ENCODE measurements at places on chromosomes 1 and 21.

DNA sequence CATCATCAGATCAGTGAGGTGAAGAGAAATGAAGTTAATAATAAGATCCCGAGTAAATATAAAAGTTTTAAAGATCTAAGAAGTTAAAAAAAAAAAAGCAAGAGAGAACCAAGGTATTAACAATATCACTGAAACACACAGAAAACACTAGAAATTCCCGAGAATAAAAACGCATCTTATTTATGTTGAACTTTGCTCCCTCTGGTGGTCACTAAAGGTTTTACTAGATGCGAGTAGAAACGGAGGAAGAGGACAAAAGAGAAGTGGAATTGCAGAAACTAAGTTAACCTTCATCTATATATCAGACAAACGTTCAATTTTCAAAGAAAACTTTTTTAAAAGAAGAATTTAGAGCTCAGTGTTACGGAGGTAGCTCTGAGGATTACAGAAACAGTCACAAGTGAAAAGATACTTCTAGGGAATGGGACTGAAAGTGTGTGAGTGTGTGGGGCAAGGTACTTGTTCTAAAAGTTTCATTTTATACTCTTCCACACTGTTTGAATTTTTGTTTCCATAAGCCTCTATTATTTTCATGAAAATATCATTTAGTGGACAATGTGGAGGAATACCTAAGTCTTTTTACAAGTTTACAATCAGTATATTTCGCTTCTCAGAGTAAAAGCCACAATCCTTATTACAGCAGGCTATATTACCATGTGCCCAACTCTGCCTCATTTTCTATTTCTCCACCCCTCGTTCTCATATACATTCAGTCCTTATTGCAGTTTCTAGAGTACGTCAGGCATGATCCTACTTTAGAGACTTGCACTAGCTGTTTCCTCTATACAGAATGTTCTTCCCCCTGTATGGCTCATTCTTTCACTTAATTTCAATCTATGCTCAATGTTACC lies 19.7 kb downstream of the ACBD6 start:
- DNase-seq = peak; percentile 67

GRCh38 chr1:103256490-103256889 lies 148.2 kb upstream of the COL11A1 start:
- DNase-seq = peak; percentile 64

- DNase-seq = no peak
Observed at GRCh38 chr21:46375560-46376230, 51.7 kb downstream of the PCNT start.

DNA sequence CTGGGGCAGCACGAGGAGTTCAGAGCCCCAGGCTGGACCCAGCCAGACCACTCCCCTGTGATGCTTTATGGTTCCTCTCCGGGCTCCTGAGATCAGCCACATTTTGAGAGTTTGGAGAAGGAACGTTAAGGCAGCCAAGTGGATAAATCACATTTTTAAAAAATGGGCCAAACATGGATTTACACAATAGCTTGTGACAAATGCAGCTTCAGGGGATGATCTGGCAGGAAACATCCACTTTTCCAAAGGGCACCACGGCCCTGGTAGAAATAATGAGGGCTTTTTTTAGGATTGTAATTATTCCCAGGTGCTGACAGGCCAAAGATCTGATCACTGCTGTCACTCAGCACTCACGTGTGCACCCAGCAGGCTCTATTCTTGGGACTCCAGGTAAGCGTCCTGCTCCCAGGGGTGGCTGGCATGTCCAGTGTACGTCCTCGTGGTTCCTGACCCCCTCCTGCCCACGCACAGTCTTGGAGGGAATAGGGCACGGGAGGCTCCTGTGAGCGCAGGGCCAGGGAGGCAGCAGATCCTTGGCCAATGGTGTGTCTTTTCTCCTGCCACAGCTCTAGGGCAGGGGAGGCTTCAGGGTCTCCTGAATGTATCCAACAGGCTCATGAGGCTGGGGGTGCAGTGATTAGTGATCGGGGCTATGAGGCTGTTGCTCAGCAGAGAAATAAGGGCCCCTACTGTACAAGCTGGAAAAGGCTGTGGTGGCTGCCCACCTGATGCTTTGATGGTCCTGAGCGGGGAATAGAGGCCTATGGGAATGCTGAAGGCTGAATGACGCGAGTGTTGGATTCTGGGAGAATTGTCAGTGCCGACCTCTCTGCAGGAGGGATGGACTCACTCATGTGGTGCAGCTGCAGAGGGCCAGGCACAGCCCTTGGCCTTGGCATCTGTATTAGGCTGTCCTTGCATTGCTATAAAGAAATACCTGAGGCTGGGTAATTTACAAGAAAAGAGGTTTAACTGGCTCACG lies 415.7 kb downstream of the PTPRU start:
- DNase-seq = no peak

- DNase-seq = peak; percentile 22
Observed at GRCh38 chr1:20165522-20165951, 20.4 kb upstream of the UBXN10 start.

DNA sequence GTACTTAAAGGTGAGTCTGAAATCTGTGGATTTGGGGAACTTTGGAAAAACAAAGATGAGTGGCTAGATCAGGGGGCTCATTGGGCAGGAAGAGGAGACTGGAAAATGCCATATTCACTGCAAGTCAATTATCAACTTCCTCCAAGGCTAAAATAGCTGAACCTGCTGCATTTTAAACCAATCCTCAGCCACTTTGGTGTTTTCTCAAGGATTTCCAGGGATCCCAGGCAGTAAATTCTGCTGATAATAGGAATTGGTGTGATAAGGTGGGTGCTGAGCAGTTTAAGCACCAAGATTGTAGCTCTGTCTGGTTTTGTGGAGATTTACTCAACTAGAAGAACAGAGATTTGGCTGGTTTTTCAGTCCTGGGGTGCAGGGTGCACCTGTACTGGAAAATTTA lies 153.9 kb upstream of the CAMK1G start:
- no peak for DNase-seq

GRCh38 chr21:39849014-39849655 lies 18.1 kb upstream of the PCP4 start:
- no peak for DNase-seq

GRCh38 chr21:25031750-25032149 lies 575.5 kb downstream of the MRPL39 start:
- no peak for DNase-seq

- no peak for DNase-seq
Observed at GRCh38 chr21:33811167-33812010, 104.2 kb downstream of the ATP5PO start.

DNA sequence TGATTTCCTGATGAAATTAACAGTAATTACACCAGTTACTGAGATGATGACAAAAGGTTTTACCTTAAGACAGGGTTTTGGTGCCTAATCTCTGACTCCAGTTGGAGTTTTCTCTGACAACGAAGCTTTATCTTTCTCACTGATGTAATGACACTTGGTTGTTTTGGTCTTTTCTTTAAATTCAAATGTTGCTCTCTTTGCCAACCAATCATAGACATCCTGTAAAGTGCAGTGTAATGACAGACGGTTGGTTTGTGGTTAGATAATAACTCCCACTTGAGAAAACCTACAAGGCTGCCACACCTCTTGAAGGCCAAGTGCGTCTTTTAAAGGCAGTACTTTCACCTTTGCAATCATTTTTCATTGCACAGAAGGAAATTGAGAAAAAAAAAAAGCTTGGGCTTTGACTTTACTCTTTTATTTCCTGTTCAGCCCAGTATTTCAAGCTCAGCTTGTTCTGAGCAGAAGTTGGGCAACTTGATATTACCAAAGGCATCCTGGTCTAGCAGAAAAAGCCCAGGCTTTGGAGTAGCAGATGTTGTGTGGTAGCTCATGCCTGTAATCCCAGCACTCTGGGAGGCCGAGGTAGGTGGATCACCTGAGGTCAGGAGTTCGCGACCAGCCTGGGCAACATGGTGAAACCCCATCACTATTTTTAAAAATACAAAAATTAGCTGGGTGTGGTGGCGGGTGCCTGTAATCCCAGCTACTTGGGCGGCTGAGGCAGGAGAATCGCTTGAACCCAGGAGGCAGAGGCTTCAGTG lies 14.9 kb downstream of the PDIK1L start:
- DNase-seq = peak; percentile 38

GRCh38 chr1:109926662-109927300 lies 16.1 kb downstream of the CSF1 start:
- peak; percentile 99 for DNase-seq

- DNase-seq = no peak
Observed at GRCh38 chr1:17370618-17371017, 1.4 kb upstream of the PADI6 start.

- no peak for DNase-seq
Observed at GRCh38 chr1:7781923-7782495, 2.1 kb upstream of the PER3 start.

- DNase-seq = no peak
Observed at GRCh38 chr1:234091876-234092275, 187.4 kb downstream of the SLC35F3 start.

DNA sequence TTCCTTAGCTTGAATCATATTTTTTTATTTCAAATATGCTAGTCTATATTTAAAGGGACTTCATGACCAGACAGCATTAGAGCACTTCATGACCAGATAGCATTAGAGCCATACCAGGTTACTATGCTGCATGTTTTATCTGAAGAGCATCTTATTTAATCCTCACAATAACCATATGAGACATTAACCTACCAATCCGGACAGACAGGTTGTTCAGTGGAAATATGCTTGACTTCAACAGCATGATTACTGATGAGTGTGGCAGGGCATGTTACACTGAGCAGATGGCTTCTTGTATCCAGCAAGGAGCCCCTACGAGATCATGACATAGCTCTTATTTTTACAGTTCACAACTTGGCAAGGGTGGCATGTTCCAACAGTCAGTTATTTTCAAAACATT lies 85.0 kb upstream of the KCTD3 start:
- no peak for DNase-seq

- DNase-seq = peak; percentile 41
Observed at GRCh38 chr1:147748676-147749350, 11.6 kb downstream of the GJA5 start.

- peak; percentile 96 for DNase-seq
Observed at GRCh38 chr1:165896277-165896676, 68.9 kb downstream of the UCK2 start.

- DNase-seq = no peak
Observed at GRCh38 chr1:93732514-93732913, 50.9 kb upstream of the BCAR3 start.

- no peak for DNase-seq
Observed at GRCh38 chr1:245418077-245418476, 263.3 kb downstream of the KIF26B start.

DNA sequence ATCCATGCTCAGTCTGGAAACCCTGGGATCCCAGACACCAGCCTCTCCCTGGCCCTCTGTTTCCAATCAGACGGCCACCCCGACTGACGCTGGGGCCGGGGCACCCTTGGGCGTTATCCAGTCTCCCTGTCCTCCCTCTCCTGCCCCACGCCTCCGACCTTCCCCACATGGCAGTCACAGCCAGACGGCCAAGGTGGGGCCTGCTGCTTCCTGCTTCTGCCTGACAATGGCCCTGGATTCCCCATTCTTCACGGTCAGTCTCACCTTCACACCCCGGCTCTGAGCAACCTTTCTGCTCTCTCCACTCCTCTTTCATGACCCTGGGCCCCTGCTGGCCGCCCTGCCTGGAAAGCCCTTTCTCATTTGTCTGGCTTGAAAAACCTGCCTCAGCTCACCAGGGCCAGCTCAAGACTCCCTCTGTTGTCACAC lies 6.6 kb downstream of the GNG4 start:
- no peak for DNase-seq

DNA sequence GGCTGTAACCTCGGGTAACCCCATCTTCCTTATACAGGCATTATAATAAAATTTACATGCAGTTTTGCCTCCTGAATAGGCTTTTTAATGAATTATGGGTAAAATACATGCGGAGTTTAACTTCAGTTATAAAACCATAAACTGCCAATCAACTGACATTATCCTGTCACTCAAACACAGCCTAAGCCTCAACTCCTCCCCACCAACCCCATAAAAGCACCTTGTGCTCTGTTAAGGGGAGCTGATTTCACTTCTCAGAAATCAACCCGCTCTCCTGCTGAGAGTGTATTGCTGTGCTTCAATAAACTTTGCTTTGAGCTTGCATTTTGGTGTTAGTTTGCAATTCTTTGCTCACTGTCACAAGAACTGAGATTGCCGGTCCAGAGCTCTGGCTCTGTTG lies 1812.2 kb downstream of the BRINP3 start:
- DNase-seq = no peak

DNA sequence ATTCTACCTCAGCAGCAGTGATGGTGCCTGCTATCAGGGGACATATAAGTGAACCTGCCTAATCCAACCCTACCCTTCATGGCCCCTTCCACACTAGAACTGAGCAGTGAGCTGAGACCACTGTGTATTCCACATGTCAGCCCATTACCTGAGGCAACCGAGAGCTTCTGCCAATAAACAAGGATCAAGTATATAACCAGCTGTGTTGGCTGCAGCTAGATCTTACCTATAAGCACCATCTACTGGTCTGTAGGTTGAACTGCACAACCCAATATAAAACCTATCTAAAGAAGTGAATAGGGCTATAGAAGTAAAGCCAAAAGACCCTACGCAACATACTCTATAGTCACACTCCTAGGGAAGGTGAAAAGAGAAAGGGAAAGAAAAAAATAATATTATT lies 376.9 kb downstream of the HHIPL2 start:
- DNase-seq = peak; percentile 76

- no peak for DNase-seq
Observed at GRCh38 chr1:200471739-200472138, 61.9 kb upstream of the ZNF281 start.

GRCh38 chr1:244322791-244323521 lies 128.8 kb downstream of the ADSS2 start:
- peak; percentile 99 for DNase-seq

GRCh38 chr1:33349778-33350610 lies 29.1 kb upstream of the A3GALT2 start:
- peak; percentile 70 for DNase-seq

DNA sequence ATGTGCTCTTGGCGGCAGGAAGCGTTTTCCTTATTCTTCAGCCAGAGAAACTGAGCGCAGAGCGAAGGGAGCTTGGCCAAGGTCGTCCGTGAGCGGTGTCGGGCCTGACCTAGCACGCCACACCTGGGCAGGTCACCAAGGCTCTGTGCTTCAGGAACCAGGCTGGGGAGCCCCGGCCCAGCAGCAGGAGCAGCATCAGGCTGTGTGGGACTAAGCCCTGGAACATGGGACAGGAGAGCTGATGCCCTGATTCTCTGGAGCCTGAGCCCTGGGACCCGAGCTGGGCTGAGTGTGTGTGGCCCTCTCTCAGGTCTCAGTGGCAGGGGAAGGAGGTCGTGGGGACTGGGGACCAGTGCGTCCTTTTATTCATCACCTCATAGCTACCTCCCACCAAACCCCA lies 65.2 kb upstream of the ABCG1 start:
- DNase-seq = no peak

Data from fibroblast of mammary gland (primary cell).